ENCODE measurements at places on chromosomes 3 and 15.

GRCh38 chr15:91813924-91814323 is 39.6 kb upstream of the SLCO3A1 start:
- DNase-seq = no peak

DNA sequence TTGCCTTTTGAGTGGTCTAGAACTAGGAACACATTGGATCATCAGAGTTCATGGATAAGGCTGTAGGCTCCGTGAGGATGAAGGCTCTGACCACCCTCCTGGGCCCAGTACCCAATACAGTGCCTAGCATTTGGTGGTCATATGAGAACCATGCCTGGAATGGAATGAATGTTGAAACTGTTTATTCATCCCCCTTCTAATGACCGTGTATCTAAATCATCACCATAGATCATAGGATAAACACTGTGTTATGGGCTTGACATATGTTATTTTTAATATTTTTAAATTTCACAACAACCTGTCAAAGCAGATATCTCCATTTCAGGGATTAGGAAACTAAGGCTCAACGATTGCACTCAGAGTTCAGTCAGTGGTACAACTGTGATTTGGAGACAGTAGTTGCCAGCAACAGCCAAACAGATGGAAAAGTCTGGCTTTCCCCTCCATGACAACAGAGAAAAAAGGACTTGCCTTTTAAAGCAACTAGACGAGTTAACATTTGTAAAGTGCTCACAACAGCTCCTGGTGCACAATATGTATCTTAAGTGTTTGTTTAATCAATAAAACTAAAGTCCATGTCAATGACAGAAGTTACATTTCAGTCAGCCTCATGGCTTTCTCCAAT is 89.6 kb downstream of the TMEM266 start:
- DNase-seq = no peak

GRCh38 chr3:187198490-187198889 is 1.2 kb downstream of the RTP1 start:
- DNase-seq = no peak

- no peak for DNase-seq
Observed at GRCh38 chr15:41610048-41610447, 50.2 kb upstream of the MGA start.

DNA sequence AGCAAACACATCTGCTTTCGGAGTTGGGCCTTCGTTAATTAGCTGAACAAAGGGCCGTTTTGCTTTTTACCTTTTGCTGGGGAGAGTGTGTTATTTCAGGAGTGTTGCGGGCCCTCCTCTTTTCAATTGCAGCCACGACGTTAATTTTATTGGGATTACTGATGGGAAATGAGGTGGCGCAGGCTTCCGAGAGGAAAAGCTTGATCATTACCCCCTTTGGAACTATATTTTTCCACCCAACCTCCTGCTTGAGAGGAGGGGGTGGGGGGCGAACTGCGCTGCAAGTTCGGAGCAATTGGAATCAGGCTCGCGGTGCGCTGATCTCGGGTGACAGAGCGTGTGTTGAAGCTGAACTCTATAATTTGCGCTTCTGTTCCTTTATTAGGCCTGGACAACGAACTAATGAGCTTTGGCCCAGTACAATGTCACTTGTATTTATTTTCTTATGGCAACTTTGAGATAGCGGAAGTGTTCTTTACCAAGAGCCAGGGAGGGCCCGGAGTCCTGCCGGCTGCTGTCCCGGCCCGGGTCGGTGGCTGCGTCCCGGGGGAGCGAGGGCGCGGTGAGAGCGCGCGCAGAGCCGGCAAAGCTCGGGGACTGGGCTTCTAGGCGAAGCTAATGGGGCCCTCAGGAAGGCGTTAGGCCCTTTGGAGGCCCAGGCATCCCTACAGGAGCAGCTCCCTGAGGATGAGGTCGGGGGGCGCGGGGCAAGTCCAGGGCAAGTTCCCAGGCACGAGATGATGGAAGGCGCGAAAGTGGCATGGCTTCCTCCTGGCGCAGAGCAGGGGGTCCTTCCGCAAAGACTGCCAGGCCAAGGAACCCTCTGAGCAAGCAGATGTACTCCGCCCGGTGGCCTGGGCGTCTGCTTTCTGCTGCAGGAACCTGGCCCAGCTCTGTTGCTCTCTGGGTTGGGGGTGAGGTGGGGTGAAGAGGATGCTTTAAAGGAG is 12.9 kb downstream of the NR2F2 start:
- no peak for DNase-seq

All from osteocyte (in vitro differentiated cells).